Smooth muscle cell of trachea (primary cell): ENCODE measurements at places on chromosomes 2 and 18. TPM values are rescaled to one million over a fixed set of nuclear protein-coding genes. Genes with fewer than 3 reads are reported as not detected.

GPAT2 gene
- 16.2 and 19.3 TPM in 2 replicates for total RNA-seq

FABP1 gene
- total RNA-seq: not detected in 2 replicates

RASGRP3 gene
- 1.3 and 1.5 TPM in 2 replicates for total RNA-seq

THAP4 gene
- total RNA-seq: 34.6 and 54.3 TPM in 2 replicates

EFHD1 gene
- under 0.01 TPM in 1 of 2 replicates, not detected in the other for total RNA-seq

IL36G gene
- total RNA-seq: not detected in 2 replicates

ANKRD30BL gene
- not detected in 2 replicates for total RNA-seq

SERPINB5 gene
- total RNA-seq: 0.29 TPM in 1 of 2 replicates, not detected in the other

RBMS1 gene
- total RNA-seq: 87.0 and 117 TPM in 2 replicates

TRIM54 gene
- total RNA-seq: under 0.01 TPM in 1 of 2 replicates, not detected in the other

DOK6 gene
- 1.5 and 5.6 TPM in 2 replicates for total RNA-seq

ALLC gene
- not detected in 2 replicates for total RNA-seq

PLEKHB2 gene
- 87.8 and 118 TPM in 2 replicates for total RNA-seq

CCDC68 gene
- 2.6 and 4.6 TPM in 2 replicates for total RNA-seq

DHX57 gene
- 20.3 and 40.3 TPM in 2 replicates for total RNA-seq

HES6 gene
- total RNA-seq: 1.8 and 2.9 TPM in 2 replicates

IAH1 gene
- total RNA-seq: 68.1 and 84.9 TPM in 2 replicates

MGAT4A gene
- total RNA-seq: 0.83 and 2.2 TPM in 2 replicates

UGT1A6 gene
- total RNA-seq: not detected in 2 replicates

COL4A3 gene
- total RNA-seq: 0.17 and 0.29 TPM in 2 replicates

PLEKHH2 gene
- 2.5 and 5.7 TPM in 2 replicates for total RNA-seq

RFTN2 gene
- total RNA-seq: 3.6 and 4.0 TPM in 2 replicates

ZNF804A gene
- total RNA-seq: 1.9 and 2.3 TPM in 2 replicates

RBFA gene
- total RNA-seq: 23.7 and 29.4 TPM in 2 replicates

GNAL gene
- total RNA-seq: 0.15 and 0.99 TPM in 2 replicates

NPHP1 gene
- total RNA-seq: 5.1 and 8.3 TPM in 2 replicates

CHMP1B gene
- 49.3 and 50.8 TPM in 2 replicates for total RNA-seq

CHRND gene
- total RNA-seq: not detected in 2 replicates

FEV gene
- total RNA-seq: under 0.01 TPM in 1 of 2 replicates, not detected in the other

MREG gene
- total RNA-seq: 6.5 and 7.6 TPM in 2 replicates

ID2 gene
- total RNA-seq: 103 and 144 TPM in 2 replicates

NAB1 gene
- 33.7 and 48.8 TPM in 2 replicates for total RNA-seq

IL37 gene
- total RNA-seq: not detected in 2 replicates

GPR17 gene
- not detected in 2 replicates for total RNA-seq

GDF7 gene
- 0.15 TPM in 1 of 2 replicates, not detected in the other for total RNA-seq

FMNL2 gene
- 29.1 and 46.4 TPM in 2 replicates for total RNA-seq

KCNS3 gene
- 1.0 and 1.3 TPM in 2 replicates for total RNA-seq

TCF23 gene
- total RNA-seq: not detected in 2 replicates
